Liver (tissue), 10 donors: ENCODE measurements at places on chromosomes 7 and 10. TPM values are rescaled to one million over a fixed set of nuclear protein-coding genes. Genes with fewer than 3 reads are reported as not detected.

The TSPAN13 gene
- total RNA-seq: 11.0 TPM

The CLCN1 gene
- total RNA-seq: not detected

The BMPR1A gene
- 16.0 TPM for total RNA-seq

The ZNF783 gene
- total RNA-seq: 4.3 TPM

The SLC16A9 gene
- total RNA-seq: 0.59 TPM

The BTBD16 gene
- total RNA-seq: 1.4 TPM

The TRRAP gene
- 13.9 TPM for total RNA-seq

The FAM237B gene
- total RNA-seq: not detected

The TDRD1 gene
- total RNA-seq: 0.09 TPM

The GNA12 gene
- 10.9 TPM for total RNA-seq

The UNCX gene
- total RNA-seq: not detected

The MYOZ1 gene
- 0.17 TPM for total RNA-seq

The SEMA3A gene
- 0.25 TPM for total RNA-seq

The POM121C gene
- total RNA-seq: 6.4 TPM

GRCh38 chr10:9535744-9536143 lies 1481.3 kb downstream of the GATA3 start:
- DNase-seq: no peak

GRCh38 chr7:116524221-116524608 lies 621 bp upstream of the CAV1 start:
- DNase-seq: no peak

- no peak for DNase-seq
Measured at GRCh38 chr7:95684037-95684436, 87.7 kb upstream of the PDK4 start.

DNA sequence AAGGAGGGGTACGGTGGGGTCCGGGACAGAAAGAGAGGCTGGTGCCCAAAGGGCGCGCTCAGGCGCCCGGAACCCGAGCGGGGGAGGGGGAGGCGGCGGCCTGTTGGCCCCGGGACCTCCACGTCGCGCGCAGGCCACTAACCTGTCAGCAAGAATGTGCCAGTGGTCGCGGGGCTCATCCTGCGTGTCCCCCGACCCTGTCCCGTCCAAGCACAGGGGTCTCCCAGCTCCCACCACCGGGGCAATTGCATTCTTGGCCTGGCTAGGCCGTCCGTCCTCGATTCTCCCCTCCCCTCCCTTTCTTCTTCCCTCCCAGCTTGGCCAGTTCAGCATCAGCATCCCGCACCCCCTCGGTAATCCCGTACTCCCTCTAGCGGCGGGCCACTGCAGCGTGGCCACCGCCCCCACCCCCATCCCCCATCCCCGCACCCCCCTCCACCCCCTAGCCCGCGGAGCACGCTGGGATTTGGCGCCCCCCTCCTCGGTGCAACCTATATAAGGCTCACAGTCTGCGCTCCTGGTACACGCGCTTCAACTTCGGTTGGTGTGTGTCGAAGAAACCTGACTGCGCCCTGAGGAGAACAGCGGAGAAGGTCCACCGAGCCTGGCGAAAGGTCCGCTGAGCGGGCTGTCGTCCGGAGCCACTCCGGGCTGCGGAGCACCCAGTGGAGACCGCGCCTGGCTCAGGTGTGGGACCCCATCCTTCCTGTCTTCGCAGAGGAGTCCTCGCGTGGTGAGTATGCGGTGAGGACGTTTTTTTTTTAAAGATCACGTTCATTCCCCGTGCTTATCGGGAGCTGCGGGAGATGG lies at the start of gene SGCE:
Gene SGCE, minus strand, starts transcription at position 286 of the 810 bp plus-strand sequence. Its CDS starts 35 bp downstream, at position 251.
- DNase-seq: peak; percentile 77

GRCh38 chr10:14184841-14185315 lies 145.8 kb downstream of the FRMD4A start:
- no peak for DNase-seq

DNA sequence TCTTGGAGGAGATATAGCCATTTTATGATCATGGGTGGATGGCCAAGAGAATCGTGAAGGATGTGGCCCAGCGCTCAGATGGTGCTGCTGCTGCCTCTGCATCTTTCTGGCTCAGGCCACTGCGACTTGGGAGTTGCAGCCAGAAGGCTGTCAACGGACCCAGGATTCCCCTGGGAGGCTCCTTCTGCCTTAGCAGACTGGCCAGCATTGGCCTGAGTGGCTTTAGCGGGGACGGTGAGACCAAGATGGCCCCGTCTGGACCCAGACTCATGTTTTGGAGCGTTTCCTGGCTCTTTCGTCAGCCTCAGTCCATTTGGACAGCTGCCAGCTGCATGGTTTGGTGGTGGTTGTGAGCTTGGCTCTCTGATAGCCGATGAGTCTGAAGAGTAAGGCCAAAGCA lies 97.2 kb downstream of the GALNT17 start:
- no peak for DNase-seq

- no peak for DNase-seq
Measured at GRCh38 chr7:109343678-109344077, 774.0 kb downstream of the DNAJB9 start.

DNA sequence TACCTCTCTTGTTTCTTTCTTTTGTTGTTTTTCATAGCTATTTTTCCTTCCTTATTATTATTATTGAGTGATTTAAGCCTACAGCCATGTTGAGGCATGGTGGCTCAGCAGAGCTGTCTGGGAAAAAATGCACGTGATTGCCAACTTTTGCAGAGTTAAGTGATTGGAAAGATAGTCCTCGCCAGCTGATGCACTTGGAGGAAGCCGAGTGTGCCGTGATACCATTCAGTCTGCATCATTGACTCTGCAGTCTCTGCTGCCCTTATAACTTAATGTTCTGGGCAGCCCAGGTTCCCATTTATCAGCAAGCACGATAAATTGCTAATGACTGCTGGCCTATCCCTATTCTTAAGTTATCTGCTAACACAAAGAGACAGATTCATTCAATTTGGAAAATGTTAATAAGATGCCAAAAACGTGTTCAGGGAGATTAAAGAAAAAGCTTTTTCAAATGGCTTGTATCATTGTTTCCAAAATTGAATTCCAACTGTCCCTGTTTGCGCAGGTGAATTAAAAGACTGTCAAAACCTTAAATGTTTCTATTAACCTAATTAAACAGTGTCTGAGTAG lies 232.9 kb upstream of the NPY start:
- DNase-seq: no peak

DNA sequence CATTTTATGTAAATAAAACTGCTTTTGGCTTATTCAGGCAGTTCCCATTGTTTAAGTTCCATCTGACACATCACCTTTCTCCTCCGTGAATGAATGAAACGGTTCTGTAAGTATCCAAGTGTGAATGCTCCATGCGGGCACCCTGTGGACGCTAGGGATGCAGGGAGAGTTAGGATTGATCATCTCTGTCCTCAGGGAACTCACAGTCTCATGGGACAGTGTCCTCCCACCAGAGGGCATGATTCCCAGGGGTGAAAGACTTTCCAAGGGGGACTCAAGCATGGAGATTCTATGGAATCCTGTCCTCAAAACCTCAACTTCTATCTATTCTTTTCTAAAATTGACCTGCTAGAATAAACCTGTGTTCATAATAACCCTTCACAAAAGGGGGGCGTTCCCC lies 98.8 kb downstream of the HECW1 start:
- DNase-seq: no peak

DNA sequence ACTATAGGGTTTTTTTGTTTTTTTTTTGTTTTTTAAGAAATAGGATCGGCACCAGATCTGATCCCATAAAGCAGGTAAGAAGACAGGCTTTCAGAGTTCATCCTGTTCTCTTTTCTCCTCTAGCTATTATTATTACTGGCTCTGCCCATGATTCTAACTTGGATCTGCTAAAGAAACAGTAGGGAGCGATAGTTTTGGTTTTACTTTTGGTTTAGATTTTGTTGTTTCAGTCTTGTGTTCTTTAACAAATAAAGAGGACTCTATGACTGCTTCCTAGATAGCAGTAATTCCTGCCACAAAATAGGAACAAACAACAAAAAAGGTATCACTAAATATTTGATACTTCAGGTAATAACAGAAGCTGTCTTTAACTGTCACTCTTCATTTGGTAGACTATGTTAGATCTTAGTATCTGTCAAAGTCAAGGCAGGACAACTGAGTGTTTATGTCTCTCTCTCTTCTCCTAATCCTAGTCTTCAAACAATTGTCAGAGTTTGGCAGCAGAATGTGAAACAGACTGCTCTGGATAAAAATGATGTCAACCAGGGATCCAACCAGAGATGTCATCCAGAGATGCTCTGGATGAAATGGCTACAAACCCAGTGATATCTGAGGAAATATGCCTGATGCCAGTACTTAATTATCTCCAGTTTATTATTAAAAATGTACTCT lies 99.8 kb downstream of the KMT2C start:
- DNase-seq: no peak

DNA sequence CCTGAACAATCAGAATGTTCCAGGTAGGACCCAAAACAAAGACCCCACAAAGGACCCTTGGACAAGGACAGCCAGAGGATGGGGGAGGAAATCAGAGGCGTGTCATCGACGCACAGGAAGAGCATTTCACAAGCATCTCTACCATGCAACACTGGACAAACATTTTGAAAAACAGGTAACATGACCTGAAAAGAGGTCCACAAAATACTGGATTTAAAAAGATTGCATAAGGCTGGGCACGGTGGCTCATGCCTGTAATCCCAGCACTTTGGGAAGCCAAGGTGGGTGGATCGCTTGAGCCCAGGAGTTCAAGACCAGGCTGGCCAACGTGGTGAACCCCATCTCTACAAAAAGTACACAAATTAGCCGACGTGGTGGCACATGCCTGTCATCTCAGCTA lies 60.5 kb upstream of the RNF32 start:
- DNase-seq: no peak

GRCh38 chr10:99548041-99548530 lies 15.3 kb downstream of the NKX2-3 start:
- no peak for DNase-seq

DNA sequence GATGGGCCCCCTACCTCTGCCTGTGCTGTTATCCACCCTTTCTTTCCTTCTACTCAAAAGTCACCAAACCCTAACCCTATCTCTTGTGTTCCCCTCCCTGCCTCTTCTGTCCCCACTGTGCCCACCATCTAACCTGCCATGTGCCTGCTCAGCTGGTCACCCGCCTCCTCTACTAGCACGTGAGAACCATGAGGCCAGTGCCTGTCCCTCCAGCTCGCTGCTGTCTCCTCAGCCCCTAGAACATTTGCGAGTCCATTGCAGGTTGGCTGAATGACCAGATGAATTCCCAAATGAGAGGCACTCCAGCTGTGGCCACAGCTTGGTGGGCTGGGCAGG lies 129.0 kb downstream of the ARHGAP22 start:
- peak; percentile 24 for DNase-seq

GRCh38 chr7:8325067-8325466 lies 63.1 kb upstream of the ICA1 start:
- no peak for DNase-seq

GRCh38 chr7:77867537-77867865 lies 68.9 kb downstream of the PHTF2 start:
- no peak for DNase-seq
